ENCODE measurements at places on chromosomes 11 and 22. TPM values are rescaled to one million over a fixed set of nuclear protein-coding genes. Genes with fewer than 3 reads are reported as not detected.

DNA sequence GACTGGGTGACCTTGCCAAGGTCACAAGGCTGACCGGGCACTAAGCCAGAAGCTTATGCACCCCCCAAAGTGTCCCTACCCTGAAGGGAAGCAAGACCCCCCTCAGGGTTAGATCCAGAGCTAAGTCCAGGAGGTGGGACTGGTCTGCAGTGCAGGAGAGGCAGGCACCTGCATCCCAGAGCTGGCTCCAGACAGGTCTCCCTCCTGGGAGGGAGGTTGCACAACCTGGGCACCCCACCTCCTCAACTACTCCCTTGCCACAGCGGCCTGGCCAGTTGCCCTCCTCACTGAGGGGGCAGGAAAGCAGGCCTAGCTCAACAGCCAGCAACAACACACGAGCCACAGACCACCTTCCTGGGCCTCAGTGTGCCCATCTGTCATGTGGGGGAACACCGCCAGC is 75.0 kb upstream of the TCF20 start:
- no peak overlapping the region for H3K27ac ChIP-seq
- DNase-seq, result no peak
- H3K4me1 ChIP-seq, result no peaks in the 10 kb centered on the region
- peak overlapping the region; percentile 19 for H3K4me3 ChIP-seq
- peaks cover 12% of the 10 kb centered on the region for H3K27me3 ChIP-seq

DNA sequence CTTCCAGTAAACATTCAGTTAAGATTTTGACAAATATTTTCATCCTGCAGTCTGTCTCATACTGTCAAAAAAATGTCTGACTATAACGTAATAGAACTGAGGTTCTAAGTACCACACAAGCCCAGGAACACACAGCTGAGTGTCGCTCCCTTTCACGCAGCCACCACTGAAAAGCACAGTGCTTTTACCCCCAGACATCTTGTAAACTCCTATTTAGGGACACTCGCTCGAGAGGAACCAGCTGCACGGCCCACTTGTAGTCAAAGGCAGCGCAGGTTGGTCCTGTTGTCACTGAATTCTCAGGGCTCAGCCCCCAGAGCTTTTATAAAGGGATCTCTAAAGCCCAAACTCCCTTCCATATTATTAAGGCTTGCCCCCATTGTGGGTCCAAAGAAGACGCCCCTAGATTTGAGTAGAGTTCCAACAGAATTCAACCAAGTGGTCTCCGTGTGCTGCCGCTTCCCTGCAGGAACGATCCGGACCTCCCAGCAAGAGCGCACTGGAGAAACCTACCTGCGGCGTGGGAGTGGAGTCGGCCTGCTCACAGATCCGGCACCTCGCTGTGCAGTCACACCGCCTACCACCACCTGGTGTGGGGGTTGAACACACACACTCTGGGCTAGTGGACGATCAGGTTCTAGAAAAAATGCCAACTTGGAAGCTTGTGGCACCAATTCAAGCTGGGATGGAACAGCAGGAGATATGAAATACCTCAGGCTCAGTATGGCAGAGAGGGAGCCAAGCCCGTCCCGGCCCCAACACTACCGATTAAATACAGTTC is 23.4 kb downstream of the ASPHD2 start:
- peaks cover 18% of the 10 kb centered on the region for H3K36me3 ChIP-seq
- no peak for DNase-seq
- no peak overlapping the region for H3K4me3 ChIP-seq
- no peak overlapping the region for H3K27ac ChIP-seq

DNA sequence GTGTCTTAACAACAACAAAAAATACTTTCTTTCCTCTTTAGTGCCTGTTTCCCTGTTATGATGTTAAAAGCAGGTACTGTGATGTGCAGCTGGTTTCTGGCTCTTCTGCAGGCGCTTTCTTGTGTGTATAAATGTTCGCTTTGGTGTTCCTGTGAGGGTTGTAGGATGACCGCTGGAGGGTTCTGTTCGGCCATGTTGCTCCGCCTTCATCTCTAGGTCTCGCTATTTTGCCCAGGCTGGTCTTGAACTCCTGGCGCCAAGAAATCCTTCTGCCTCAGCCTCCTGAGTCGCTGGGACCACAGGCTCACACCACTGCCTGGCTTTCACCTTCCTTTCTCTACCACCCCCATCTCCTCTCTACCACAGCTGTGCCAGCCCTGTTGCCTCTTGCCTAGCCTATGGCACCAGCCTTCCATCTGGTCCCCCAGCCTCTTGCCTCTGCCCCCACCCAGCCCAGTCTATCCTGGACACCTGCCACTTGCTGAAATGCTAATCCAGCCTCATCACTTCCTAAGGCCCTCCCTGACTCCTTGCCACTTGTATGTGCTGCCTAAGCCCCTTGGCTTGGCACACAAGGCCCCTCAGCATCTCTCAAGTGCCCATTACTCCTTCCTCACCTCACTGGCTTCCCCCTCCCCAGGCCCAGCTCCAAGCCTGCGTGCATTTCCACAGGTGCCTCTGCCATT is 5.5 kb downstream of the LRRC74B start:
- H3K4me1 ChIP-seq, result peaks cover 21% of the 10 kb centered on the region
- no peaks in the 10 kb centered on the region for H3K36me3 ChIP-seq
- no peak overlapping the region for H3K4me3 ChIP-seq
- no peak for DNase-seq
- peaks cover 9% of the 10 kb centered on the region for H3K27me3 ChIP-seq

GRCh38 chr11:7581021-7581590 is 67.3 kb downstream of the PPFIBP2 start:
- H3K27ac ChIP-seq, result no peak overlapping the region
- H3K4me3 ChIP-seq, result no peak overlapping the region
- H3K36me3 ChIP-seq, result no peaks in the 10 kb centered on the region

DNA sequence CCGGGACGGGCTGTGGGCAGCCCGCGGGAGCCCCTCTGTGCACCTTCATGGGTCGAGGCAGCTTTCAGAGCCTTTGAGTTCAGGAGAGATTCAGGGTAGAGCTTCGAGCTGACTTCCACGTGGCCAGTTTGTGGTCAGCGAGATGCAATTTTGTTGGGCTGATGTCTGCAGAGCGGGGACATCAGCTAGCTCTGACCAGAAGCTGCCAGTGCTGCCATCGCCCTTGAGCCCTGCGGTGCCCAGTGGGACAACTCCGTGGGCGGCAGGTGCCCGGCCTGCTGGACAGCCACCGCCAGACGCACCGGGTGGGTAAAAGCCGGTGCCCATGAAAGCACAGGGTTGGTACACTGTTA is 719 bp downstream of the TALDO1 start:
- H3K27me3 ChIP-seq, result no peaks in the 10 kb centered on the region
- peaks cover 29% of the 10 kb centered on the region for H3K4me1 ChIP-seq
- peak overlapping the region; percentile 64 for H3K27ac ChIP-seq
- DNase-seq, result no peak
- H3K36me3 ChIP-seq, result peaks cover 5% of the 10 kb centered on the region

GRCh38 chr22:37448516-37449127 is 21.3 kb upstream of the ELFN2 start:
- no peaks in the 10 kb centered on the region for H3K4me1 ChIP-seq
- H3K27ac ChIP-seq, result no peak overlapping the region
- no peaks in the 10 kb centered on the region for H3K27me3 ChIP-seq
- no peaks in the 10 kb centered on the region for H3K36me3 ChIP-seq
- DNase-seq, result no peak
- no peak overlapping the region for H3K4me3 ChIP-seq

Gene RAPSN
- 0.62 TPM for total RNA-seq

Gene CDKN1C
- total RNA-seq, result 3.1 TPM

Gene VWA5A
- total RNA-seq, result 7.9 TPM

Gene CCDC15
- 3.1 TPM for total RNA-seq
